ENCODE measurements at places on chromosomes 12 and 14.

DNA sequence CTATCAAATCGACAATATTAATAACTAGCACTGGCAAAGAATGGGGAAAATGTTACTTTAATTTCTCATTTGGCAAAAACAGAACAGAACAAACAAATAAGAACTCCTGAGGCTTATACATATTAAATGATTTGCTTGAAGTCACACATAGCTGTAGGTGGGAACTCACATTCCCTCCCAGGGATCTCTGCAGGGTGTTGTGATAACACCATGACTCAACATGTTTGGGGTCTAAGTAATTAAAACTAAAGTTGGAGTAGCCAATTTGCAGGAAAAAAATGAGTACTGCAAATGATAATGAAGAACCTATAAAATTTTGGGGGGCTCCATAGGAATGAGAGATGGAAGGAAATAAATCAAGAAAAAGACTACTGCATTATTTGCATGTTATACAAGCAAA, 27.5 kb downstream of the UNC79 start:
- DNase-seq: no peak

GRCh38 chr12:1322821-1323220, 271.6 kb downstream of the FBXL14 start:
- DNase-seq: no peak

- DNase-seq: no peak
Observed at GRCh38 chr14:101236496-101237251, 324.6 kb upstream of the DIO3 start.

DNA sequence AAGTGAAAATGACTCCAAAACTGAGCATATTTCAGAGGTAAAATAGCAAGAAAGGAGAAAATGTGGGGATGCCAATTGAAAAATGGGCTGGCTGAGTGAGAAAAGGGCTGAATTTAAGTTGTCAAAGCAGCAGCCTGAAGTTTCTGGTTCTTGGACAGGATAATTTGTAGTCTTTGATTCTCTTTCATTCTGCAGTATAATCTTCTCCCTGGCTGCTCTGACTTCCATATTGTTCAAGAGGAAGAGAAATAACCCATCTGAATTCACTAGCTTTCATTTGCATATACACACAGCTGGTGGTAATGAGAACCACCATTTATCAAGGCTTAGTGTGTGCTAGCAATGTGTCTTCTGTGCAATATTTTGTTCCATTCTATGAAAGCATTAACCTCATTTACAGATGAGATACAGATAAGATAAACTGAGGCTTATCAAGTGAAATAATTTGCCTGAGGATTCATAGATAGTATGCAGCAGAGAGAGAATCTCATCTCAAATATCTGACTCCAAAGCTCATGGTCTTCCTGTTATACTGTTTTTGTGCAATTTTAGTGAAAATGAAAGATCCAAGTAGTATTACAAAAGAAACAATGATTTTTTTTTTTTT, 184.2 kb downstream of the TMTC2 start:
- DNase-seq: no peak

DNA sequence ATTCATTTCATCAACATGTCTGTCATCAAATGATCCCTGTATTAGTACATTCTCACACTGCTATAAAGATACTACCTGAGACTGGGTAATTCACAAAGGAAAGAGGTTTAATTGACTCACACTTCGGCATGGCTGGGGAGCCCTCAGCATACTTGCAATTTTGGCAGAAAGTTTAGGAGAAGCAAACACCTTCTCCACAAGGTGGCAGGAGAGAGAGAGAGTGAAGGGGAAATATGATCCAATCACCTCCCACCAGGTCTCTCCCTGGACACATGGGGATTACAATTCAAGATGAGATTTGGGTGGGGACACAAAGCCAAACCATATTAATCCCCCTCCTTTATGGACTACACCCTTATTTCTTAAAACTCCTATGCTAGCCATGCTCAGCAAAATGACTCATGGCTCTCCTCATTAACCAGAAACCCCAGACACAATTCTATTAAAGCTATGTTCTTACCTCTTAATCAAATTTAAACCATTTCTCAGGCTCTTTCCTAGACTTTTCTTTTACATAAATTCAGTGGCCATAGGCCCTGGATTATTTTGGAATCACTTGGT, 932.3 kb downstream of the FLRT2 start:
- no peak for DNase-seq

DNA sequence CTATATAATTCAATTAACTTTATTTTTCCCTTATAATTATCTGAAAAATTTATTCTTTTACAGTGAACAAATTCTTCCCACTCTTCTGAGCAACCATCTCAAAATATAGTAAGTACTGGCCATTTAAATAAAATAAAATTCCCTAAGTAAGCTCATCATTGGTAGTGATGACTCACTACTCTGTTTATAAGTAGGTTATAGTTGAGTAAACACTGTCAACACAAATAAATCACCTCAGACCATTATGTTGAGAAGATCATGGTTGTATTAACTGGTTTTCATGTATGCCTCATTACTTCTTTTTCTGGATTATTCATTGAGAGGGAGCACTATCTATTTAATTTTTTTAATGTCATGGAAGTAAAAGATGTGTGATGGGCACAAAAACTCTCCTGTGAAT, 220.5 kb downstream of the SEC23A start:
- no peak for DNase-seq

- no peak for DNase-seq
Observed at GRCh38 chr14:37144729-37145363, 27.6 kb downstream of the SLC25A21 start.

GRCh38 chr14:51628238-51628637, 23.5 kb upstream of the FRMD6 start:
- no peak for DNase-seq

- DNase-seq: no peak
Observed at GRCh38 chr12:95248604-95249360, 31.2 kb downstream of the VEZT start.

DNA sequence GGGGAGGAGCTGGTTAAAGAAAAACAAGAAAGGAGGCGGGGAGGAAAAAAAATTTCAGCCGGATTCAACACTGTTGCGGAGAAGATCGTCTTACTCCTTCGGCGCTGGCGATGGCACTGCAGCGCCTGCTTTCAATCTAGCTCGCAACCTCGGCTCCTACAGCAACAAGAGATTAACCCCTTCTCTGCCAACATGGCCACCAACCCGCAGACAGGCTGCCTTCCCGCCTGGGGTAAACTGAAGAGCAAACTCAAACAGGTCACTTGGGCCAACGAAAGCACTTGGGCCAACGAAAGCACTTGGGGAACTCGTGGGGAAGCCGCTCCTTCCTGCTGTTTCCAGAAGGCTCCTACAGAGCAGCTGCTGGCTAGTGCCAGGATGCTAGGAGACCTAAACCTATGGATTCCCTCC, 73.7 kb downstream of the CIT start:
- no peak for DNase-seq

GRCh38 chr12:29039013-29039412, 110.1 kb upstream of the FAR2 start:
- no peak for DNase-seq

DNA sequence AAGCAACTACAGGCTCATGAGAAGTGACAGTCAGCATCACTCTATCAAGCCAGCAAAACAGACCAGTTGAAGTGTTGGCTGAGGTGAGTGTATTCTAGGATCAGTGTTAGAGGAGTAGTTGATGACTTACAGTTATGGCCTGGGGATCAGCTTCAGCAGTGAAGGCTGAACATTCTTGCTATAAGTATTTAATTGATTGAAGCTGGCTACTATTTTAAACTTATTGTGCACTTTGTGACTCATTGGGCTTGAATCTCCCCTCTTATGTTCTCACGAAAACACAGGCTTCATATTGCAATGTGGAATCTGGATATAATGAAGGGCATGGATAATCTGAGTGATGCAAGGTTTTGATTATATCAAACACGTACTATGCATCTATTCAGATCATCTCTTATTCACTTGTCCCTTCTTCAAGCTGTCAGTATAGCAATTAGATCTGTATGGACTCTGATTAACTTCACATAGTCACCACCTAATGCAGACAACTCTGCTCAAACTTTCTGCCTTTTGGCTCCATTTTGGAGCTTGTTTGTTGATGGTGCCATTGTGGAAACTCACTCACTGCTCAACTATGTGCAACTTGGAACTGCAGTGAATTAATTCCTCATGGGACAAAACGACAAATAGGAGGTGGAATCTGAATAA, 309.2 kb downstream of the SLC16A7 start:
- DNase-seq: no peak

DNA sequence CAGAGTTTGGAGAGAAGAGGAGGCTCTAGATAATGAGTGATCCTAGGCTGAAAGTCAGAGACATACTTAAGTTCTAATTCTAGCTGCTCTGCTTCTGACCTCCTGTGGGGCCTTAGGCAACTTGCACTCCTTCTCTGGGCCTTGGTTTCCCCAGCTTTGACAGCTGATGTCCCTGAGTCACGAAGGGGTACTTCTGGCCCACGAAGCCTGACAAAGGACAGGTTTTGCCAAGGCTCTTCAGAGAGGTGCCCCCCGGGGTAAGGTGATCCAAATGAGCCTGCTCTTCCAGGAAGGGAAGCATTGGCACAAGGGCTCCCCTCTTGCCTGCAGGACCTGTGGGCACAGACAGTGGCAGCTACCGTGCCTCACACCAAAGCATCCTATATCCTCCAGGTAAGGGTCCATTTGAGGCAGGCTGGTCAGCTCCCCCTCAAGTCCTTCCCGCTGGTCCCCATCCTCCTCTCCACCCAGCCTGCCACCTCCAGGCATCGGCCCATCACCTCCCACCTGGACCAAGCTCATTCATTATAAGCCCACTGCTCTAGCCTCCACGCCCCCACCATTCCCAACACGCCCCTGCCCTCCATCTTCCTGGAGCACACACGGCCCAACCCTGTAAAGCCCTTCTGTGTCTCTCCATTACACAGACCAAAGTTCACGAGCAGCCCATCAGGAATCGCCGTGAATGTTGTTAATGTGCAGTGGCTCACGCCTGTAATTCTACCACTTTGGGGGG, 1.9 kb upstream of the PPP1R13B start:
- no peak for DNase-seq

- DNase-seq: no peak
Observed at GRCh38 chr12:2083561-2083960, 30.8 kb downstream of the CACNA1C start.

- no peak for DNase-seq
Observed at GRCh38 chr14:60090864-60091519, 731 bp upstream of the PCNX4 start.

DNA sequence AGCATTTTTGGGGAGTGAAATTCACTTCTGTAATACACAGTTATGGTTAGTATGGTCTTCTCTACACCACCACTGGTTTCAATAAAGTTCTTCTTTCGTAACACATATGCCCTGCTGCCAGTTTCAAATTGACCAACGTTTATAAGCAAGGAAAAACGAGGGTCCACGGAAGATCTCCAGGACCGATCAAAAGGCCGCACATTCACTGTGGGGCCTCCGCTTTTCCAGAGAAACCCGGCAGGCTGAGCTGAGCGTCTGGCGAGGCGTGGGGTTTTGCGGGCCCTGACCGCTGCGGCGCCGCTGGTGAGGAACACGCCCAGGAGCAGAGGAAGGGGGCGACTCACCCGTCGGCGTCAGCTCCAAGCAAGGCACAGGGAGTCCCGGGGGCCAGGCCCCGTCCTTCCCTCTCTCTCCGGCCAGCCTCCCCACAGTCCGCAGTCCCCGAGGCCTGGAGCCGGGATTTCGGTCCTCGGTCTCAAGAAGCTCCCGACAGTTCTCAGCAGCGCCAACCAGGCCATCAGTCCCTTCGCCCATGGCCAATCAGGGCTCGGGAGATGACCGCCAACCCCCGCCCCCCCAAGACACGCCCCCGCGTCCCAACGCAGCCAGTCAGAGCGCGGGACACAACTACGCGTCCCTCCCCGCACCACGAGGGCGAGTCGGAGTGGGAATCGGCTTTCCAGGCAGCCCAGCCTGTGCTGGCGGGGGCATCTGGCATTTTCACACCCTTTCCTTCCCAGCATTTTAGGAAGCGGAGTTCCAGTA, at the start of gene MTERF2:
MTERF2 (minus strand) TSS at position 522 of the 765 bp plus-strand sequence. CDS start 8,432 bp downstream, outside the sequence.
- peak; percentile 71 for DNase-seq

DNA sequence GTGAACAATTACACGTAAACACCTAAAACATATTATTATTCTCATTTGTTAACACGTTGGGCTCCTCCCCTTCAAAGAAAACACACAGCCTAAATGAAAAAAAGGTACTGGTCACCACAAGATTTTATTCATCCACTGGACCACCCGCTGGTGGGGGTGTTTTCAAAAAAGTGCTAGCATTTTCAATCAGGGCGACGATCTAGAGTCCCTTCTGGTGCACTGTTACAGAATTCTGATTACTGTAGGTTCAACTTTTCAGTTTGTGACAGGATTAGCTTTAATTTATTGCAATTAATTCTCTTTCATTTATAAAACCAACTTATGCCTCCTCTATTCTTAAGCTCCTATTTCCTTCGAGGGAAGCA, 443 bp downstream of the MAGOHB start:
- DNase-seq: no peak

DNA sequence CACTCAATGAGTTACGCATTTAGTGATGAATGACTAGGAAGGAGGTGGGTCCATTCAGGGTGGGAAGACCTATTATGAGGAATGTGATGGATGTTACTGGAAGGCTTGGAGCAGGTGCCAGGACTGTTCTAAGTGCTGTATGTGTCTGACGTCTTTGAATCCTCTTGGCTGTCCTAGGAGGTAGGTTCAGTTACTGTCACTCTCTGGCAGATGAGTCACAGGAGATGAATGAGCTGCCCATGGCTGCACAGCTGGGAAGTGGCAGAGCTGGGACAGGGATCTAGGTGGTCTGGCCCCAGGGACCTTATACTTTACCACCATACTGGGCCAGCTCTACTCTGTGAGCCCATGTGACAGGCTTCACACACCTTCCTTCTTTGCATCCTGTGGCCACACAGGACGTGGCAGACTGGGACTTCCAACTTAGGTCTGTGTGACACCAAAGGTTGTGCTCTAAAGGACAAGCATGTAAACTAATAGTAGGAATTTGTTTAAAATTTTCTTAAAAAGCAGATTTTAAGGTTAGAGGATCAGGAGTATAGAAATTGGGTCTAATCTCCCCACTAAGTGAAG, 24.0 kb downstream of the TCTN1 start:
- DNase-seq: no peak

- DNase-seq: no peak
Observed at GRCh38 chr12:107238296-107238695, 144.9 kb upstream of the CRY1 start.

- DNase-seq: no peak
Observed at GRCh38 chr12:72018036-72018435, 79.4 kb downstream of the TPH2 start.

GRCh38 chr12:113826805-113827538, 139.2 kb downstream of the RBM19 start:
- no peak for DNase-seq

GRCh38 chr12:53887881-53888280, 50.8 kb upstream of the HOXC13 start:
- no peak for DNase-seq

DNA sequence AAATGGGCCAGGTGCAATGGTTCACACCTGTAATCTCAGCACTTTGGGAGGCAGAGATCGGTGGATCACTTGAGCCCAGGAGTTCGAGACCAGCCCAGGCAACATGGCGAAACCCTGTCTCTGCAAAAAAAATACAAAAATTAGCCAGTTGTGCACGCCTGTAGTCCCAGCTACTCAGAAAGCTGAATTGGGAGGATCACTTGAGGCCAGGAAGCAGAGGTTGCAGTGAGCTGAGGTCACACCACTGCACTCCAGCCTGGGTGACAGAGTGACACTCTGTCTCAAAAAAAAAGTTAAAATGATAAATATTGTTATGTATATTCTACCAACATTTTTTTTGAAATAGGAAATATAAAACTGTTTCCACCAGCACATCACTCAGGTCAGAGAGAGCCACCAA, 64.9 kb downstream of the NDUFA12 start:
- DNase-seq: no peak

Data from activated T-helper 9 cell treated with anti-CD3 and anti-CD28 coated beads, Interleukin-2, amount 50 U/mL, for 16 hours (primary cell).